ENCODE measurements at places on chromosomes 7 and 10.

DNA sequence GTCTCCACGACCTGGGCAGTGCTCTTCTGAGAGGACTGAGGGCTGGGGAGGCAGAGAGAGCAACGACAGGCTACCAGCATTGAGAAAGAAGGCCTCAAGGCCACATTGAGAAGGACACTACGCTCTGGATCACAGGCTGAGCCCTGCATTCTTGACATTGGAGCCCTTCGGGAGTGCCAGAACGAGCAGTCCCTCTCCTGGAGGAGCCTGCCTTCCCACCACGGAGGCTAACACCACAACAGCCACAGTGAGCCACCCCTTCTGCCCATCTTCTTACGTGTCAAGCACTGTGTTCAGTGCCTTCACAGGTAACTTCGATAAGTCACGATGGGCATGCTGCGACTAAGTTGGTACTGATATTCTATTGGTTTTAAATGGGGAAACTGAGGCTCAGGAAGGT lies 267.8 kb downstream of the RPS24 start:
- DNase-seq = no peak

DNA sequence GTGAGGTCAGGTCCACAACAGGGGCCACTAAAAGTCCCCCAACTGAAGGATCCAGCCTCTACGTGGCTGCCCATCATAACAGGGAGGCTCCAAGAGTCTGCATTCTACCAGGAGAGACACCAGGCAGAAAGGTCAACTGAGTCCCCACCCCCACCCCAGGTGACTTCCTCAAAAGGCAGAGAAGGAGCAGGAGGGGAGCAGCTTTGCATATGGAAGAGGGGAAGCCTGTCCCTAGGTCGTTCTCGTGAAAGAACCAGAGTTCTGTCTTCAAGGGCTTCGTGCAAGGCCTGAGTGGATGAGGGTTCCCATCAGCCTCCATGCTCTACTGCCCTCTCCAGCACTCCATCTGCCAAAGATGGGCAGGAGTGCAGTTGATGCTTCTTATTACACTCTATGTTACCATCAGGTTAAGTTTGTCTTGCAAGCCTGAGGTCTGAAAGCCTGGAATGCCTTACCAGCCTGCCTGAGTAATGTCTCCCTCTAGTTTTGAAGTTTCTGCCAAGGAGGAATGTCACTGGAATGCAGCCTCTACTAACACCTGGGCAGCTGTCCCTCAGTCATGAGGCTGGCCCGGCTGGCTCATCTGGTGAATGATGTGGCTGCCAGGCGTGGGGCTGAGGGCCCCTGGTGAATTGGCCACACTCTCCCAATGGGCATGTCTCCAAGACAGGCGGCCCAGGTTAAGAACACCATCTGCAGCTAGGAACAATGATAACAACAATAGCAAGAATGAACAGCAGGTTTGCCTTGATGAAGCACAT lies 54.3 kb upstream of the SMNDC1 start:
- DNase-seq = no peak

DNA sequence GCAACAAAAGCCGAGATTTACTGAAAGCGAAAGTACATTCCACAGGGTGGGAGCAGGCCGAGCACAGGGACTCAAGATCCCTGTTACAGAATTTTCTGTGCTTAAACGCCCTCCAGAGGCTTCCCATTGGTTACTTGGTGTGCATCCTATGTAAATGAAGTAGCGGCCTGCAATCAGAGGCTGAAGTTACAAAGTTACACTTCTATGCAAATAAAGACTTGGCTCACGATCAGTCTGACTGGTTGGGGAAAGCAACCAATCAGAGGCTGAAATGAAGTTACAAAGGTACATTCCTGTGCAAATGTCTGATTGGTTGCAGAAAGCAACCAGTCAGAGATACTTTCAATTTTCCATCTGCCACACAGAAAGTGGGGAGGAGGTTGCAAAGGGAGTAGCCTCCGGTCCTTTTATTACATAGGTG lies 4.1 kb downstream of the ACBD7 start:
- peak; percentile 85 for DNase-seq

GRCh38 chr10:3435671-3436070 lies 263.1 kb upstream of the PITRM1 start:
- DNase-seq = no peak

DNA sequence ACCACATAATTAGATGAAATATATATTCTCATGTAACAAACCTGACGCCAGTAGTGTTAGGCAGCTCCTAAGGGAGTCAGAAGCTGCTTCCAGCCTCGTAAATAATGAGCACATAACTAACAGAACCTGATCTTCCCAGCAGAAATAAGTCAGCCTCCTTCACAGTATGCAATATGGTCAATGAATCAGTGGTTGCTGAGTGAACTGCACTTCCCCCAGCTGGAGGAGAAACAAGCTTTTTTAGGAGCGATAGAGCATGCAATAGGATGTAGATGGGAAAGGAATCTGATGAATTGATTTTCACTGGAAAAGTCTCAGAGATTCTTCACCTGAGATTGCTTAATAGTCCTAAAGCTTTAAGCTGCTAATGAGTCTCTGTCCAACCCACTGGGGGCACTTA lies 337.2 kb upstream of the LRGUK start:
- no peak for DNase-seq

GRCh38 chr10:88974012-88974411 lies 16.6 kb upstream of the FAS start:
- DNase-seq = no peak

DNA sequence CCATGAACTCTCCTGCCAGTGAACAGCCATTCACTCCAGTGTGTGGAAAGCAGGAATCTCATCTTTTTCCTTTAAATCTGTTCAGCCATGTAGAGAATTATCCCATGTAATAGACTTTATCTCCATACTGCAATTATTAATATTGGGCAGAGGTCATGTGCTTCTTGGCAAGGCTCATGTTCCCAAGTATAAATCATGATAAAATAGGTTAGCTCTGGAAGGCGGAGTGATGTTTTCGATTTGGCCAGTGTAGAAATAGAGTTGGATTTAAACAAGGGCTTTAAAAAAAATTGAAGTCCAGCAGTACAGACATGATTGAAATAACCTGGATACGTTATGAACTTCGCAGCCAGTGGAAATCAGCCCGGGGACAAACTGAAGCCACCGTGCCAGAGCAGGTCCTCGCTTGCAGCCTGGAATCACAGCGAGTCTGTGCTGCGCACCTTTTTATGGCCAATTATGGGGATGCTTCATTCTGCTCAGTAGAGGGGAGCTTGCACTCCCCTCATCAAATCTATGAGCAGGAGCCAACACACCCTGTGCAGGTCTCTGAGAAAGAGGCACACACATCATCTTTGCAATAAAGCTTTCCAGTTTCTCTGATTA lies 654.0 kb upstream of the MKI67 start:
- DNase-seq = no peak
